H4 (cell line): ENCODE measurements at places on chromosomes 16 and 17.

DNA sequence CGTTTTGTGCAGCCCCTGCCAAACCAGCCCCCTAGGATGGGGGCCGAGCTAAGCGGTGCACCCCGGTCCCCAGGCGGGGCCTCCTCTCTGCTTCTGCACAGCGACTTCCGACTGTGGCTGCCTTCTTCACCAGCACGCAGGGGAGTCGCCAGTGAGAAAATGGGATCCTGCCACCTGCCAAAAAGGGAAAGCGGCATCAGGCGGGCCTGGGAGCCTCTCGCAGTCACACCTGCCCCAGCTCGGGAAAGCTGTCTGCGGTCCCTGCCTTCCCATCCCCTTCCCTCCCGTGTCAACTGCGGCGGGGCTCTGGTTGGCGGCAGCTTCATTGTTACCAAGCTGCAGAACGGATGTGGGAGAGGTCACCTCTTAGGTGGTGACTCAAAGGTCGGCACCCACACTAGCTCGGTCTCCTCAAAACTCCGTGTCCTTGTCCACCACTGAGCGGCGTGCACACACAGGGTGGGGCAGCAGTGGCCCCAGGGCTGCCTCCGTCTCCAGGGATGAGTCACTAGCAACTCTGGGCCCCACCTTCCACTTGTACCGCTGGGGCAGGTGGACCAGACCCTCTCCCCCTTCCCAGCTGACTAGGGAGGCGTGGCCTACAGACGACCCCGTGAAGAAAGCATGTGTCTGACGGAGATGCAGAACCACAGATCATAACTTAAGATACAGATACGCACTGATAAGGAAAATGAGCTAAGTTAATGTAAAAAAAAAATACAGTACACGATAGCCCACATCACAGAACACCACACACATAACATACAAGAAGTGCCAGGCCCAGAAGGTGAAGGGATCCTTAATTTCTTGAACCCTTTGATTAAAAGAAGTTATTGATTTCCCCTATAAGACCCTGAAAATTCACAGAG is 1.5 kb upstream of the PCYT2 start:
- peak; percentile 53 for DNase-seq

DNA sequence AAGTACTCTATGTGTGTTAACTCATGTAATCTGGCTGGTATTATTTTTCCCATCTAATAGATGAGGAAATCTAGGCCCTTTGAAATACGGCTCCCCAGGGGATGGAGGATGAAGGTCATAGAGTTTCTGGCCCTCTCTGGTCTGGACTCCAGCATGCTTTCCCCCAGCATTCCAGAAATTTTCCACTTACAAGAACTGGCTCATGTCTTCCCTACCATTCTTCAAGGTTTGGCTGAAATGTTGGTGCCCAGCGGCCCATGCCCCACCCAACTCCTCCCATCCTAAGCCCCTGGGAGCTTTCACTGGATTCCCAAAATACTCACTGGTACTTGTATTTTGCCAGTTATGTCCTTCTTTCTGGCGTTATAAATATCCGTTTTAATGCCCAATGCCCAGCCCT is 237.5 kb upstream of the NLRP1 start:
- DNase-seq, result no peak

GRCh38 chr17:48663134-48663924 is 37.2 kb upstream of the HOXB9 start:
- DNase-seq, result no peak

- no peak for DNase-seq
Observed at GRCh38 chr17:28598389-28598788, 436 bp downstream of the SPAG5 start.

DNA sequence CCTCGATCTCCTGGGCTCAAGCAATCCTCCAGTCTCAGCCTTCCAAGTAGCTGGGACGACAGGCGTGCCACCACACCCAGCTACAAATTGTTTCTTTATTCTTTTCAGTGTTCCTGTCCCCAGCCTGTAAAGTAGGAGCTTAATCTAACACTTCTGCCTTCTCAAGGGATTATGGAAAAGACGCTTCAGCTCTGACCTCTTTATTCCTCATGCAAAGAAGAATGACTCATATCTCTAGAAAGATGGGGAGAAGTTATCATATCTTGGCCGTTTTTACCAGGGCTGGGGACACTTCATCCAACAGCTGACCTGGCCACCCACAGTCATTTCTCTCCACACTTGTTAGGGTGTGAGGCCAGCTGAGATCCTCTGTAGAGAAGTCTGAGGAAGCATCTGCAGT is 172.6 kb downstream of the HAPSTR1 start:
- DNase-seq, result no peak

GRCh38 chr17:29624586-29624985 is 1.9 kb upstream of the CORO6 start:
- DNase-seq, result no peak

GRCh38 chr16:24748242-24748641 is 18.8 kb downstream of the TNRC6A start:
- DNase-seq, result peak; percentile 87

DNA sequence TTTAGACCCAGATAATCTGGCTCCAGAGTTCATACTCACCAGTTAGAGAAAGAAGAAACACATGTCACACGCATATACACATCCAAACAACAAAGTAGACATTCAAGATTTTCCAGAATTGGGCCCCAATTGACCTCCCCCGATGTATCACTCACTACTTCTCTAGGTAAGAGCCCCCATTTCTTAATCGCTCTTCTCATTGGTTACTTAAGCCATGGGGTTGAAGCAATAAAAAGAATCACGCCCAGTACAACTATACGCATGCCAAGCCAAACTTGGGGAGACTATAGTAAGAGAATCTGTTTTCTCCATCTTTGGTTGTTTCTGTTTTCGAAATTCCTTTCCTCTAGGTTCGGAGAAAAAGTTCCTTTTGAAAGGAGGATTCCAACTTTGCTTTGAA is 565 bp downstream of the DDX52 start:
- DNase-seq, result no peak

DNA sequence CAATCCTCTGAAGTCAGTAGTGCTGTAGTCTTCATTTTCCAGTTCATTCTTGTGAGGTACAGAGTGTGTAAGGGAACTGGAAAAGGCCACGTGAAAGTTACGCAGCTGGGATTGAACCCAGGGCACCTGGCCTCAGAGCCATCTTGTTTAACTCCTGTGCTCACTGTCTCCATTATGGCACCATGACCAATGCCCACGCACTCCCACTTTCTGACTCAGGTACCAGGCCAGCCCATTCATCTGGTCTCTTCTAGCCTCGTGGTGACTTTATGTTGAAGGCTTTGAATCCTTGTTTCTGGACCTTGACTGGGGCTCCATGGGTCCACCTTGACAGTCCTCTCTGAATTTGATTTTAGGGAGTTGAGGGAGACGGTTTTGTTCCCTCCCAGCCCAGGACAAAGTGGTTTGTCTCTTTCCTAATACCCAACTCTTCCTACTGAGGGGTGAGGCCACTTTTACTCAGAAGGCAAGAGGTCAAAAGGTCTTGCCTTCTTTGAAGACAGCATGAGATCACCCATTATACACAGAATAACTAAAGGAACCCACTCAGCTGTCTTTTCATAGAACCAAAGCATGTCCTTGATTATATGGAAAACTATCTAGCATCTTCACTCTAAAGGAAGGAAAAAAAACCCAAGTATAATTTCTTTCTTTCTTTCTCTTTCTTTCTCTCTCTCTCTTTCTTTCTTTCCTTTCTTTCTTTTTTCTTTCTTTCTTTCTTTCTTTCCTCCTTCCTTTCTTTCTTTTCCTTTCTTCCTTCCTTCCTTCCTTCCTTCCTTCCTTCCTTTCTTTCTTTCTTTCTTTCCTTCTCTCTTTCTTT is 50.0 kb downstream of the OTOA start:
- DNase-seq, result no peak

- no peak for DNase-seq
Observed at GRCh38 chr17:70618641-70619040, 449.3 kb downstream of the KCNJ2 start.

- DNase-seq, result no peak
Observed at GRCh38 chr16:88893127-88893968, 26.9 kb upstream of the PABPN1L start.

- no peak for DNase-seq
Observed at GRCh38 chr16:75083813-75084212, 32.8 kb downstream of the LDHD start.

GRCh38 chr16:28321700-28322411 is 29.5 kb downstream of the SBK1 start:
- DNase-seq, result no peak

DNA sequence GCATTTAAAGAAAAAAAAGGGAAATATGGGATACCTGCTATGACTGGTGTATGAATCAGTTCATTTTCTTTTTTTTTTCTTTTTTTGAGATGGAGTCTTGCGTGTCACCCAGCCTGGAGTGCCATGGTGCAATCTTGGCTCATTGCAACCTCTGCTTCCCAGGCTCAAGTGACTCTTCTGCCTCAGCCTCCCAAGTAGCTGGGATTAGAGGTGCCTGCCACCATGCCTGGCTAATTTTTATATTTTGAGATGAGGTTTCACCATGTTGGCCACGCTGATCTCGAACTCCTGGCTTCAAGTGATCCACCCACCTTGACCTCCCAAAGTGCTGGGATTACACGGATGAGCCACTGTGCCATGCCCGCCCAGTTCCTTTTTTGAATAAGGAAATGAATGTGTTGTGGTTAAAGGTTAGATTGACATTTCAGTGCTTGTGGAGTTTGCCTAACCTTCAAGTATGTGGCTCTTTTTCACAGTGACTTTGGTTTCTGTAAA is 7.7 kb downstream of the HAPSTR1 start:
- DNase-seq, result no peak

DNA sequence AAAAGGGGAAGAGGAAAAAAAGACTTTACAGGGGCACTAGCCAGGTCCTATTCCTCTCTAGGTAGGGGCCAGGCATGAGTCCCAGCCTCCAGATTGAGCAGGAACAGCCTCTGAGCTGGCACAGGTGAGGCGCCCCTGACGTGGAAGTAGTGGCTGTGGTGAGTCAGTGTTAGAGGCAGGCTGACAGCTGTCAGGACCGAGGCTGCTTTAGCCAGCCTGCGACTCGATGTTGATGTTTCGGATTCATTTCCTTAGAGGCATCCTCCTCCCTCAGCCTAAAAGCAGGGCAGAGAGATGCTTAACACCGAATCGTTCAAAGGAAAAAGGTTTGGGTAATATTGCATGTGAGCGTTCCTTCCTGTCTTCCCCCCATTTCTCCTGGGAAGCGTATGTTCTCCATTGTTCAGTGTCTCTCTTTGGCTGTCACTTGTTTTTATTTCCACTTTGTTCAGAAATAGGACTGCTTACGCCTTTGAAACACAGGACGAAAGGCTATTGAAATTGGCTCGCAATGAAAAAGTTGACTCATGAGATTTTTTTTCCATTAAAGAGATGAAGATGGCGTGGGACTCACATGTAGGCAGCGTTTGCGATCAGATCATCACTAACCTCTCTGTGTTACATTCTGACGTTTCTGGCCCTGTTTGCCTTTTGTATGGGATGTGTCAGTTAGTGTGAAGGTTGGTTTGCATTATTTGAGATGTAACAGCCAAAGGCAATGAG is 1.3 kb downstream of the KIAA0513 start:
- DNase-seq, result peak; percentile 41

- peak; percentile 30 for DNase-seq
Observed at GRCh38 chr16:49857423-49858181, 1.7 kb upstream of the ZNF423 start.

DNA sequence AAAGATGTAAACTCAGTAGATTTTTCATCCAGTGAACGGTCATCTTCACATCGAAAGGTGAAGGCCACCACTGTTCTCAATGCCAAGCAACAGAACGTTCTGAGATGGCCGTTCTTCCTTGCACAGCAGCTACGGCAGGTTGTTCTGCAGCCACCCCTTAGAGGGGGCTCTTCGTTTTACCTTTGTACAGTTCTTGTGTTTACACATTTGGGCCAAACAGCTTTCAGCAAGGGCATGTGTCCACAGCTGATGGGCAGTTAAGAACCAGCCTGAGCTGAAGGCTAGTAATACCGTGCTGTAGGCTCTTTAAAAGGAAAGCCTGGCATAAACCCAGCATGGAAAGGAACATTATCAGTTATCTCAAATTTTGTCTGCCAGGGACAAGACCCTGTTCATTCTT is 15.9 kb downstream of the PLD6 start:
- no peak for DNase-seq

- DNase-seq, result no peak
Observed at GRCh38 chr17:18040261-18040858, 1.2 kb downstream of the GID4 start.

DNA sequence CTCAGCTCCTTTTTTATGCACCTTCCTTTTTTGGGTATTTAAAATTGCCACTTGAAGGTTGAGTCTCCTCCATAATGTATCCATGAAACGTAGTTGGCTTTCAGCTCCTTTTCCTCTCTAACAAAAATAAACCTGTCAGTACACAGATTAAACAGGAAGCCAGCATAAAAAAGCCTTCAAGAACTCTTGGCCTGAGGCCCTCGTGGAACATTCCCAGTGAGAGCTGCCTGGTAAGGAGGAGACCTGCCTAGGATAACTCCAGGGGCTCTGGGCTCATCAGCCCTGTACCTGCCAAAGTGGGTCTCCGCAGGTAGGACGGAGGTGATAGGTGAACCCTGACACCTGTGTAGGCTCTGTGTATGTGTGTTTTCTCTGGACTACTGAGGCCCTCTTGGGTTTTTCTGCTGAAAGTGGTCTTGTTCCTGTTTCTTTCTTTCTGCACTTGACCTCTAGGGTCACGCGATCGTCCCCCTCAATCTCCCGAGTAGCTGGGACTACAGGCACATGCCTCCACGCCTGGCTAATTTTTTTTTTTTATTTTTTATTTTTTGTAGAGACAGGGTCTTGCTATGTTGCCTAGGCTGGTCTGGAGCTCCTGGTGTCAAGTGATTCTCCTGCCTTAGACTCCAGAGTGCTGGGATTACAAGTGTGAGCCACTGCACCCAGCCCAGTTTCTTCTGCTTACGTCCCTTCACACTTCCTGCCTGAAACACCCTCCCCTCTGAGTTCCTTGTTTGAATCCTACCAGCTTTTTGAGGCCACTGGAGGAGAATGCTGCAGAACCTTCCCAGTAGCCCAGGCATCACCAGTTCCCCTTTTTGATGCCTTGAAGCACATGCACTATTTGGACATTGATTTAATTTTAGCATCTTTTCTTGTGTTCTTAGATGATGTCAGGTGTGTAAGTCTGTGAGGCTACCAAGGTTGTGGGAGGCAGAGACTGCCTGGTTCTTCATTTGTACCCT is 9.8 kb downstream of the PGS1 start:
- DNase-seq, result no peak

DNA sequence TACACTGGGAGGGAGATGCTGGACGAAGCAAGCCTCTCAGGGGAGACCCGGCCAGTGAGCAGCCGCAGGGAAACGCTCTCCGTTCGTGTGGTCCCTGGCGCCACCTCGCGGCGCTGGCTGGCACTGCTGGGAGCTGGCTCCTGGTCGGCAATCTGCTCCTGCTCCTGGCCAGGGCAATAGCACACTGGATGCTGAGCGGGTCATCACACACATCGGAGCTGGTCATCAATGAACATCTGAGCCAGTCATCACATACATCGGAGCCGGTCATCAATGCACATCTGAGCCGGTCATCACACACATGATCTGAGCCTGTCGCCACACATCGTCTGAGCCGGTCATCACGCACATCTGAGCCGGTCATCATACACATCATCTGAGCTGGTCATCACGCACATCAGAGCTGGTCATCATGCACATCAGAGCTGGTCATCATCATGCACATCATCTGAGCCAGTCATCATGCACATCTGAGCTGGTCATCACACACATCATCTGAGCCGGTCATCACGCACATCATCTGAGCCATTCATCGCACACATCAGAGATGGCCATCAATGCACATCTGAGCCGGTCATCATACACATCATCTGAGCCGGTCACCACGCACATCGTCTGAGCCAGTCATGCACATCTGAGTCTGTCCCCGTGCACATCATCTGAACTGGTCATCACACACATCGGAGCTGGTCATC is 217.3 kb downstream of the RBFOX3 start:
- peak; percentile 71 for DNase-seq
